AG10803 (cell line): ENCODE measurements at places on chromosomes 6 and 20.

DNA sequence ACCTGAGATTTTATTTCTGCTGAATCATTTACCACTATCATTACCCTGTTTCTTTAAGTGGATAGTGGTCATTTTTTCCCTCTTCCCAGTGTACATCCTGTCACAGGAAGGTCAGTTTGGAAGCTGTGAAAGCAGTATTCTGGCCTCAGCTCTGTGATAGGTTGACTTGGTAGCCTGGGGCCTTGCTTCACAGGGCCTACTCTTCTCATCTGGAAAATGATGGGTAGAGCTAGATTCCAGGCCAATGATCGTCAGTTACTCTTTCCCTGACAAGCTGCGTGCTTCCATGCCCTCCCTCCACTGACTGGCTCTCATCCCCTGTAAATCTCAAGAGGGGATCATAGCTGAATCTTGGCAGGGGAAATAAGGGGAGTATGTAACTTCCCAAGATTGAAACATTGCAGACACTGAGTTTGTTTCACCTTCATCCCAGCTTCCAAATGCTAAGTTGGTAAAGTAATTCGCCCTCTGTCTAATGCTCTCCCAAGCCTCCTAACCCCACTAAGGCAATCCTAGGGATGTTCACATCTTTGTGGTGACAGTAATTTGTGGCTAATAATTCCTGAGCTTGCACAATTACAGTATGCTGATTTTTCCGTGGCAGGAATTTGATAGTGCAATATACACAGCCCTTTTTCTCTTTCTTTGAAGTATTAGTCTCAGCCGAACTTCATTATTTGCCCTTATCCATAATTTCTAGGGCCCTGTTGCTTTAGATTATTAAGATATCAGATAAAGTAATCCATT lies 51.2 kb downstream of the VAPB start:
- DNase-seq: peak; percentile 22

DNA sequence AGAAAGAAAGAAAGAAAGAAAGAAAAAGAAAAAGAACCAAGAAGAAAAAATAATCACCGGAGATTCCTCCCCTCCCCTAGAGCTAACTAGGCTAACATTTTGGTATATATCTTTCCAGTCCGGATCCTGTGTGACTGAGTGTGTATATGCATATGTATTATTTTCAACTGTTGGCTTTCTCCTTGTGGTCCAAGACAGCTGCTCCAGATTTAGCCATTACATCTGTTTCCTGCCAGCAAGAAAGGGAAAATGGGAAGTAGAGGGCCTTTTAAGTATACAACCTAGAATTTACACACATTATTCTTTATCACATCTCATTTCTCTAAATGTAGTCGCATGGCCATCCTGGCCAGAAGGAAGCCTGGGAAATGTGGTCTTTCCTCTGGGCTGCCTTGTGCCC lies 15.2 kb downstream of the SLC52A3 start:
- no peak for DNase-seq

DNA sequence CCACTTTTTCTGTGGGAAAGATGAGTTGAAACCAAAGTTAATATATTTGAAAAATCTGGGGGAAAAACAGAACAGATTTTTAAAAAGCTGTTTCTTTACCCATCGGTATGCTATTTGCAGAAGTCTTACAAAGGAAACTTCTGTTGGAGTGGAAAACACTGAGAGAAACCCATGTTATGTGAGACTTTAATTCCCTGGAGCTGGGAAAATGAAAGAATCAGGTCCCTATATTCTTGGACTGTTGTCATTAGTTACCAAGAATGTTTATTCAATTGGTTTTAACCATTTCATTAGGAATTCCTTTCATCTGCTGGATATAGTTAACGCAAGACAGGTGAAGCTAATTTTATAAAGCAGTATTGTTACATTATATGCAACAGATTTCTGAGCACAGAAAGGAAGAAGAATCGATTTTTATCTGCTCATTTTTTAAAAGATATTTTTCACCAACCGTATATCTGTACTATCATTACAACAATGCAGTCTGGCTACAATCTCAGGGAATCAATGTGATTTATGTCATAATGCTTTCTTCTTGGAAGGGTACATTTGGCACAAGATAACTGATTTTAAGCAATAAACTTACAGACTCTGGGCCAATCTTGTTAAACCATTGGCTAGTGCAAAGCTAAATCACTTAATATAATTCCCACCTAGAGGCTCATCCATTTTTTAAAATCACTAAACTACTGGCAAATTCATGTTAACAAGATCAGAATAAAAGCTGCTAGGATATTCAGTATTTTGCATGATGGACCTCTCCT lies 170.0 kb downstream of the MOXD1 start:
- DNase-seq: no peak

- no peak for DNase-seq
These were observed 103.4 kb upstream of the SLC22A23 start for GRCh38 chr6:3560211-3560610.

DNA sequence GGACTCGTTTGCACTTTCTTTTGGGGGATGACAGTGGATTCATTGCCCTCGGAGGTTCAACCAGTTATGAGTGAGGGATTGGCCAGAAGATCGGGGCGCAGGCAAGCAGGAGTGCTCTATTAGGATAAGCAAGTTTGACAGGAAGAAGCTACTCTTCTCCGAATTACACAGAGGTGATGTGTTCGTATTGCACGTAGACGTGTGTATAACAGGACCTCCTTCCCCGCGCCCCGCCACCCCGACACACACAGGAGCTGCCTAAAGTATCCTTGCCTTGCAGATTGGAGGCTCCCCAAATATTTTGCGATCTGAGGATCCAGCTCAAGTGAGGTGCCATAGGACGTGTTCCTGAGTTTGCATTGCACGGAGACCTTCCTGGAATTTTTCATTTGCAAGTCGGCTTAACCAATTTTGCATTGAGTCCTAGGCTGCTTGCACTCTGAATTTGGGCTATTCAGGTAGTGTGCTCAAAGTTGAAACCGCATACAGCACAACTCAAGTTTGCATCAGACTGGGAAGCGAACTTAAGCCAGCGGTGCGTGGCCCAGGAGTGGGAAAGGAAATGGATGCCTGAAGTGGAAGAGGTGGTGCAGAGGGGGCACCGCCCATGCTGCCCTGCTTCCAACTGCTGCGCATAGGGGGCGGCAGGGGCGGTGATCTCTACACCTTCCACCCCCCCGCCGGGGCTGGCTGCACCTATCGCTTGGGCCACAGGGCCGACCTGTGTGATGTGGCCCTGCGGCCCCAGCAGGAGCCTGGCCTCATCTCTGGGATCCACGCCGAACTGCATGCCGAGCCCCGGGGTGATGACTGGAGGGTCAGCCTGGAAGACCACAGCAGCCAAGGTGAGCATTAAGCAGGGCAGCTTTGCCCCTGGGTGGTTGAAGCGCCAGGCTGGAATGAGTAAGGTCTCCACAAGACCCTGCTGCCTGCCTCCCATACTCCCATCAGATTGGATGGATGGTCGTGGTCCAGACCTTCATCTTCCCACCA lies 770 bp downstream of the TCF19 start:
- peak; percentile 15 for DNase-seq

- DNase-seq: peak; percentile 37
These were observed 109.6 kb upstream of the CARMIL1 start for GRCh38 chr6:25169553-25169952.

- no peak for DNase-seq
These were observed 256.6 kb downstream of the GMDS start for GRCh38 chr6:1988843-1989242.
